ENCODE measurements at places on chromosomes 1 and 21.

GRCh38 chr1:45443580-45444446 lies 47.1 kb downstream of the TESK2 start:
- no peak for DNase-seq

DNA sequence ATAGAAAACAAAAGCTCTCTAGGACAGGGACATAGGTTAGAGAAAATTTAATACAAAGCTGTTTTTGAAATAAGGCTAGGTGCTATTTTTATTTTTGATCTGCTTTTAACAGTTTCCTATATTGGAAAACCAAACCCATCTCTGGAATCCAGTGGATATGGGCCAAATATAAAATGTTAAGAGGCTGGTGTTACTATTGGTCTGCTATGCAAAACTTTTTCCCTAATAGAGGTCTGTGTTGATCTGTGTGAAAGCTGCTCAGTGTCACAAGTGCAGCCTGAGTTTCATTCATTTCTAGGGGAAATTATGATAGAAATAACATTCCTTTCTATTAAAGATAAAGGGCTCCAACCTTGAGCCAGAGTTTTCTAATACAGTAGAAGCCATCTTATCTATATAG lies 116.4 kb downstream of the OLFML2B start:
- no peak for DNase-seq

DNA sequence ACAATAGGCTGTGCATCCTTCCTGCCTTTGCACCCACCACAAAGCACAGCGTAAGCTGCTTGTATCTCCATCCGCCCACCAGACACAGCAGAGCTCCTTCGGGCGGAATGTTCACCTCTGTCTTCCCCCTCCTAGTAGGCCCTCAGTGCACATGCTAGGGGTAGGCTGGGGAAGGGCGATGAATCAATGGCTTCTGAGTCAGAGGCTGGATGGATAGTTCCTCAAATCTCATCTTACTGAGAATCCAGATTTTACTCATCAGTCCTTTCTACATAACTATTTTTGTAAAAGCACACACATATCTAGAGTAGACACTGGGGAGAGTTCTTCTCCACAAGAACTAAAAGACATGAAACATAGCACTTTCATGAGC lies 73.8 kb downstream of the BCAR3 start:
- DNase-seq: no peak

DNA sequence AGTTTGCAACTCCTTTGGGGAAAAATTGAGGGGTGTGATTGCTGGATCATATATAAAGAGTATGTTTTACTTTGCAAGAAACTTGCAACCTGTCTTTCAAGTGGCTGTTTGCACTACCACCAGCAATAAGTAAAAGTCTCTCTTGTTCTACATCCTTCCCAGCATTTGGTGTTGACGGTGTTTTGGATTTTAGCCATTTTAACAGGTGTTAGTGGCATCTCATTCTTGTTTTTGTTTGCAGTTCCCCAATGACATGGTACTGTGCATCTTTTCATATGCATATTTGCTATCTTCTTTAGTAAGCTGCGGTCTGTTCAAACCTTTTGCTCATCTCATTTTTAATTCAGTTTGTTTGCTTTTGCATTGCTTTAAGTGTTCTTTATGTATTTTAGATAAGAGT lies 535.5 kb downstream of the LRRIQ3 start:
- no peak for DNase-seq

- peak; percentile 12 for DNase-seq
Measured at GRCh38 chr1:245953876-245954660, 553.0 kb downstream of the SMYD3 start.

DNA sequence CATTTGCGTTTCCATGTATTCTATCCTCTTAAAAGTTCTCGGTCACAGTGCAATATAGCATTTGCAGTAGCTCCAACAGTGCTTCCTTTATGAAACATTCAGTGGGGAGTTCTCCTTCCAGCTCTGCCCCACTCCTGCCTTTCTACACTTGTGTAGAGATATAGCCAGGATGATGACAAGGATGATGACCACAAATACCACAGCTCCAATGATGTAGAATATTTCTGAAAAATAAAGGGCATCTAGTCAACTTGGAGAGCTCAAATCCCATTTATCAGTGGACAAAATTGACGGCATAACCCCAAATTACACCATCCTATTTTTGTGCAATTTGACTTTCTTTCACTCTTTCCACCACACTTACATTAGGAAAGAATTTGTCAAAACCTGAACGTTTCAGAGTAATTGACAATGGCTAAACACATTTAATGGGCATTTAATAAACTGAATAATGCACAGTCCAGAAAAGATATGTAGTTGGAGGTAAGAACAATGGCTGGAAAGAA lies 11.1 kb downstream of the F3 start:
- DNase-seq: no peak

- peak; percentile 63 for DNase-seq
Measured at GRCh38 chr1:9654834-9655723, 3.5 kb downstream of the PIK3CD start.

DNA sequence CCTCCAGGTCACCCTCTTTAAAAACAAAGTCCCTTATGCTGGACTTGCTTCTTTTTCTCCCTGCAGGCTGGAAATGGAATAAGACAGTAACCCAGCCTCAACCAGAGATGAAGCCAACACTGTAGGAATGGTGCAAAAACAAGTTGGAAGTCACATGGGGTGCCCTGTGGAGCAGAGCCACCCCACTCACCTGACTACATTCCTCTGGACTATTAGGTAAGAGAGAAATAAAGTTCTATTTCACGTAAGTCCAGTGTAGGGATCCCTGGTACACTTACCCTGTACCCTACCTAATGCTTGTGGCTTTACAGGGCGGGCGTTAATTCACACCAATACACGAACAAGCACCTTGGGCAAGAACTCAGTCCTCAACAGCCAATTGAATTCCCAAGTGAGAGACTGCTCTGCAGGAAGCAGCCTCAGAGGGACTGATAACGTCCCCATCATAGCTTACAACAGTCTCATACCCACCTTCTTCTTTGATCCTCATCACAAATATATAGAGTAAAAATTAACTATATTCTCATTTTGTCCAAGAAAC lies 112.5 kb upstream of the FGGY start:
- no peak for DNase-seq
